ENCODE measurements at places on chromosomes 1 and 21. TPM values are rescaled to one million over a fixed set of nuclear protein-coding genes. Genes with fewer than 3 reads are reported as not detected.

KPRP gene
- total RNA-seq, result not detected

AADACL4 gene
- not detected for total RNA-seq

F13B gene
- not detected for total RNA-seq

KLF17 gene
- not detected for total RNA-seq

PGLYRP3 gene
- not detected for total RNA-seq

LCE2B gene
- not detected for total RNA-seq

CELA2B gene
- total RNA-seq, result not detected

PSMB2 gene
- total RNA-seq, result 43.9 TPM

TMEM201 gene
- 15.9 TPM for total RNA-seq

C1orf185 gene
- total RNA-seq, result not detected

ATP6V1G3 gene
- total RNA-seq, result not detected
